ENCODE measurements at places on chromosomes 6 and 20.

- no peak for DNase-seq
Observed at GRCh38 chr6:170124150-170124549, 166.7 kb downstream of the DLL1 start.

DNA sequence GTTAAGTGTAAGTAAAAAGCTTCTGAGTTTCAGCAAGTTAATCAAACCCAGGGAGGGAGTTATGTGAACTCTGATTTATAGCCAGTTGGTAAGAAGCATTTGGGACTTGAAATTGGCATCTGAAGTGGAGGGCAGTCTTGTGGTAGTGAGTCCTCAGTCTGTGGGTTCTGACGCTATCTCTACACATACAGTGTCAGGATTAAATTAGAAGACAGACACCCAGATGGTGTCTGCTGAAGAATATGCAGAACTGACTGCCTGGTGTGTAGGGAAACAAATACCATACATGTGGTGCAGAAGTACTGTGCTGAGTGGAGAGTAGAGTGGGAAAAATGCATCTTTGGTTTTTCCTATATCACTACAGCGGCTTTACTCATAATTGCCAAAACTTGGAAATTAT lies 43.5 kb upstream of the PLN start:
- no peak for DNase-seq

- no peak for DNase-seq
Observed at GRCh38 chr6:143707697-143708096, 29.9 kb downstream of the PHACTR2 start.

DNA sequence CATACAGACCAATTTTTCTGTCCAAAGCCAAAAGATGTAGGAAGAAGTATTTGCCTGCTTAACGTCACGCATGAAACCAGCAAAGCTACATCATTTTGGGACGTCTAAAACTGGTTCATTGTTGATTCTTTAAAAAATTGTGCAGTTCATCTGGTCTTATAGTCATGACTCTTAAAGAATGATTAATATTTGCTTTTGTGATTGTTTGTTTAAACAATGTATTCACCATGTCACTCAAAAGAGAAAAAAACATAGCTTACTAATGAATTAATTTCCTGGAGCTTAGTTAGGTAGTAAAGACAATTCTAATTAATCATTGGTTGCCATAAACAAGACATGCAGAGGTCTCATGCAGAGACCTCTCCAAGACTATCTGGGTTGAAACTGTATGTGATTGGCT lies 157.3 kb downstream of the RPS12 start:
- no peak for DNase-seq

- DNase-seq: no peak
Observed at GRCh38 chr6:30135757-30136156, at the start of gene TRIM40. Gene TRIM40 (plus strand): TSS chr6:30136140. CDS start chr6:30137037, 897 bp downstream.

DNA sequence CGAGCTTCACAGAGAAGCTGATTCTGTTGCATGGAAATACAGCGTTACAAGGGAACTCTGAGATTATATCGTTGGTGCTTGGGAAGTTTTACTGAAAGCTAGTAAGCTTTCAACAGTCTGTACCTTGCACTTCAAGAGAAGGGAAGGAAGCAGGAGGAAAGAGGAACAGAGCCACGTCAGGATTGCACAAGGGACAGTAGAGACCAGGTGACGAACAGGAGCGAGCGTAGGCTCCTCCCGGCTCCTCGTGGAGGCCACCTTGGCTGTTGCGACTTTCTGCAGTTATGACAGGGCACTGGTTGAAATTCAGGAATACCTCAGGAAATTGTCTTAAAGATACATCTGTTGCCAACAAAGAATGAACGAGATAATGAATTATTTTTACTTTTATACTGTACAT lies 18.8 kb downstream of the RTF2 start:
- DNase-seq: no peak

DNA sequence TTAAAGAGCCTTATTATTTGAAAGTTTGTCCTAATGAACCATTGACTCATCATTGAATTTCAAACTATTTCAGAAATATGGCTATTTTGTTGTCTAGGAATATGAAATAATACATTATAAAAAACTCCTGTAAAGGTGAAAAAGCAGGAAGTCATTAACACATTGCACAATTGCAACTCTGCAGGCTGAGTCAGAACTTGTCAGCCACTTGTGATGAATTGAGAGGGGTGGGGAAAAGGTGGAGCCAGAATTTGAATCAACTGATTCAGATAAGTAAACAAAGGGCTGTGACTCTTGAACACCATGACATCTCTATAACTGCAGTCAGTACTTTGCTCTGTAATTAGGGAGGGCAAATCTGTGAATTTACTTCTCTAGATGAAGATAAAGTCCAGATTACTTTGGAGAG lies 6.0 kb downstream of the C6orf141 start:
- DNase-seq: no peak

DNA sequence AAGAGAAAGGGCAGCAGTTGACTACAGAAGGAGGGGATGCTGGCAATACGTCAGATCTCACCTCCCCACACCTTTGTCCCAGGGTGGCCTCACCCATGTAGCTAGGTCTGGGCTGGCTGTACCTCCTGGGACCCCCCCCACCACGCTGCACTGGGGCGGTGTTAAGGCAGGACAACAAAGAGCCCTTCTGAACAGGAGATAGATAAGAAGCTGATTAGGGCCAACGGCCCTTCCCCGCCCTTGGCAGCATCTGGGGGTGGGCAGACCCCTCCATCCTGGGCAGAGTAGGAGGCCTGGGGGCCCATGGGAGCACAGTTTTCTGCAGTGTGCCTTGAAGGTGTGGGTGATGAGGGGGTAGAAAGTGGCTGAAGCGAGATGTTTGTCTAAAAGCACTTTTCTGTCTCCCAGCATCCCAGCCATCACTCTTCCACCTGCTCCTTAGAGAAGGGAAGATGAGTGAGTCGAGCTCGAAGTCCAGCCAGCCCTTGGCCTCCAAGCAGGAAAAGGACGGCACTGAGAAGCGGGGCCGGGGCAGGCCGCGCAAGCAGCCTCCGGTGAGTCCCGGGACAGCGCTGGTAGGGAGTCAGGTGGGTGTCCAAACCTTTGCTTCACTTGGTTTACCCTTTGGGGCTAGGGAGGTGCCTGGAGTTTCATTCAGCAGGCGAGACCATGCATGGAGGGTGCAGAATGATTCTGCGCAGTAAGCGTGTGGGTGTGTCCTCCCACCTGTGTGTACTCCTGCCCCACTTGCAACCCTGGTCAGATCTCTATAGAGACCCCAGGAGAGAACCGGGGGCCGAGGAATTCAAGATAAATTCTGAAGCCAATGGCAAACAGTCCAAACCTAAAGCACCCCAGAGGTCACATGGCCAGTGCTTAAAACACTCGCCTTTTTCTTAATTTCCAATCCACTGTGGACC lies 3.9 kb downstream of the HMGA1 start:
- DNase-seq: no peak

DNA sequence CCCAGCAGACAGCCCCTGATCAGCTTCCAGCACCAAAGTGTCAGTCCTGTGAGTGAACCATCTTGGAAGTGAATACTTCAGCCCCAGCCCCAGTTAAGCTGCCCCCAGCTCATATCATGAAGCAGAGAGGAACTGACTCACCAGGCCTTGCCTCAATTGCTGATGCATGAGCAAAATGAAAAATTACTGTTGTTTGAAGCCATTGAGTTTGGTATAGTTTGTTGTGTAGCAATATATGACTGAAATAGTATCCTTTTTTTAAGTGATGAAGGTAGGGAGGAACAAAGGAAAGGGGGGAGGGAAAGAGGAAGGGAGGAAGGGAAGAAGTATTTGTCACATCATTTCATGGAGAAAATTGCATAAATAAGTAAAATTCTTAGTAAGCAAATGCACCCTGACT lies 266.4 kb downstream of the MAFB start:
- DNase-seq: no peak

- DNase-seq: no peak
Observed at GRCh38 chr20:6764619-6765018, 2.9 kb upstream of the BMP2 start.

- no peak for DNase-seq
Observed at GRCh38 chr6:110708295-110708950, 106.8 kb downstream of the CDK19 start.

- DNase-seq: no peak
Observed at GRCh38 chr20:10671919-10672623, 1.7 kb downstream of the JAG1 start.

DNA sequence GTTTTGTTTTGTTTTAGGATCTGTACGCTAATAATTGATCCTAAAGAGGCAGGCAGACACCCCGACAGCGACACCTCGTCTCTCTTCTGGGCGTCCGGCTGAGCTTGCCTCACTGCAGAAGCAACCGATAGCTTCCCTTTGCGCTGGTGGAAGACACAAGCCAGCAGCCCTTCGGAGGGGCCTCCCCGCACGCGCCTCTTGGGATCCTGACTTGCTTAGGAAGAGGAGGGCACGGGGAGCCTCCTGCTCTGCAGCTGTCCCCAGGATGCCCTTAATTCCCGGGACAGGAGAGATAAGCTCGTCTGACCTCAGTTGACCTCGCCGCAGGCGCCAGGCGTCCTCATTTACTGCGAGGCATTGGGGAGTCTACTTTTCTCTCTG lies 94.0 kb downstream of the CD83 start:
- DNase-seq: no peak

GRCh38 chr20:41259309-41259708 lies 58.2 kb downstream of the ZHX3 start:
- DNase-seq: no peak

DNA sequence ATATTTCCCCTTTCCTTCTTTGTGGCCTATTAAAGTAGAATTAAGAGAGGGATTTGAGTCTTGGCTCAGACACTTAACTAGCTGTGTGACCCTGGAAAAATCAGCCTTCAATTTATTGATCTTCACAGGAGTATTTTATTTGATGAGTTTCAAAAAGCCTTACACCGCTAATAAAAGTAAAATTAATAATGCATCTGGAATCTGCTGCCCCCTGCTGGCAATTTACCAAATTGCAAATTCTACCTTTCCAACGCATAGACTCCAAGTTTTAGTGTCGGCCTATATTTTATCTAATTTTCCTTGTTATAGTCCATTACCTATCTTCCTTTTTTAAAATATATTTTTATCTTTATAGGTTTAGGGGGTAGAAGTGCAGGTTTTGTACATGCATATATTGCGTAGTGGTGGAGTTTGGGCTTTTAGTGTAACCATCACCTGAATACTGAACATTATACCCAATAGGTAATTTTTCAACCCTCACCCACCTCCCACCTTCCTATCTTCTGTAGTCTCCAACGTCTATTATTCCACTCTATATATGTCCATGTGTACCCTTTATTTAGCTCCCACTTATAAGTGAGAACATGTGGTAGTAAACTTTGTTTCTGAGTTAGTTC lies 46.3 kb downstream of the GOPC start:
- DNase-seq: peak; percentile 68

GRCh38 chr20:53355790-53356189 lies 237.8 kb downstream of the ZNF217 start:
- no peak for DNase-seq
